ENCODE measurements at places on chromosomes 1 and 21. TPM values are rescaled to one million over a fixed set of nuclear protein-coding genes. Genes with fewer than 3 reads are reported as not detected.

The RXRG gene
- total RNA-seq: not detected

The PLPP3 gene
- 236 TPM for total RNA-seq

The TNFRSF25 gene
- total RNA-seq: 32.7 TPM

The PFDN2 gene
- total RNA-seq: 47.1 TPM

The C1orf210 gene
- total RNA-seq: 2.2 TPM

The NBPF10 gene
- 2.5 TPM for total RNA-seq

GRCh38 chr1:64186138-64186897 lies 17.1 kb upstream of the UBE2U start:
- DNase-seq: no peak

GRCh38 chr1:234586892-234587485 lies 23.0 kb downstream of the IRF2BP2 start:
- no peak for DNase-seq

GRCh38 chr1:8456991-8457390 lies 139.1 kb downstream of the SLC45A1 start:
- DNase-seq: no peak

DNA sequence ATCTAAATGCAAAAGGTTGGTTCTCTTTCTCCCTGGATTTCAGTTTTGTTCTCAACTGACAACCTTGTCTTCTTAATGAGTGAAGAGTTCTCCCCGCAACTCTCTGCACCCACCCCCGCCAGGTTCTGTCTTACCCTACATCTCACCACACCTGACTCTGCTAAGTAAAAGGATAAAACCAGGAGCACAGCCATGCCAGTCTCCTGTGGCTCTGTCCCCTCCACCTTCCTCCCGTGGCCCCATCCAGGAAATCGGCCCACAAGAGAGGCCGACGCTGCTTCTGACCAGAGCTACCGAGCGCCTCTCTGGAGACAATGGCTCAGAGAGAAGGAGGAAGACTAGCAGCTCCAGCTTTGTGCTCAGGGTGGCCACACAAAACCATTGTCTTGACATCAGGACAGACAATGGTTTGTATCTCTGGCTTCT lies 72.2 kb downstream of the PLEKHA6 start:
- no peak for DNase-seq

- DNase-seq: no peak
Measured at GRCh38 chr1:93625582-93626327, 55.9 kb downstream of the BCAR3 start.

DNA sequence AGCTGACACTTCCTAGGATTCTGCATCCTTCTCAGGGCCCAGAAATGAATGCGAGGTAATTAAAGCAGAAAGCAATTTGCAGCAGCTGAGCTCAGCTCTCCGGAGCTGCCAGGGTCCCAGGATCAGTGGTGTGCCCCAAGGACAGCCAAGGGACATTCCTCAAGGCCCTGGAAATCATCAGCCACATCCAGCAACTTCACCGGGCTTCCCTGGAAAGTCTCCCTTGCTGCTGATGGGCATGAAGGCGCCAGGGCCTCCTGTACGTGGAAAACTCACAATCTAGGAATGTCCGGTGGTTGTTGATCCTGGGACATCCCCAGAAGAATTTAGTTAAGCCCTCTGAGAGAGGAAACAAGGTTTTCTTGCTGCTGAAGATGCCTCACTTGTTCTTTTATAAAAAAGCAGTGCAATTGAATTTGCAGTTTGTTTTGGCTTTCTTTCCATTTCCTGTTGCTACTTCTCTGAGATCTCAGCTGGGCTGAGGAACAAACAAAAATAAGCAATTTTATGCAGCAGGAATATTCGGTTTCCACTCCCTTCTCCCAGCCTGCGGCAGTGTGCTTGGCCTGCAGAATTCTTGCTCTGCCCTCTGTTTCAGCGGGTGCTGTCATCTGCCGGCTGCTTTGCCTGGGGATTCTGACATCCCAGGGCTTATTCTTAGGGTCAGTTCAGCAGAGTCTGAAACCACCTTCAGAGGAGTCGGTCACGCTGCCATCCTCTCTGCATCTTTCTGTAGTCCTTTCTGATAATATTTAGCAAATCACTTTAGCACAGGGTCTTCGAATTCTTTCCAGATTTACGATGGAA lies 85.9 kb downstream of the TCP10L start:
- no peak for DNase-seq
